Stimulated activated CD8-positive, alpha-beta memory T cell treated with anti-CD3 and anti-CD28 coated beads, Interleukin-7, amount 100 ng/mL, for 1 hour (primary cell): ENCODE measurements at places on chromosomes 4 and X.

- DNase-seq: no peak
These were observed 469.0 kb upstream of the BOD1L1 start for GRCh38 chr4:14096396-14096965.

DNA sequence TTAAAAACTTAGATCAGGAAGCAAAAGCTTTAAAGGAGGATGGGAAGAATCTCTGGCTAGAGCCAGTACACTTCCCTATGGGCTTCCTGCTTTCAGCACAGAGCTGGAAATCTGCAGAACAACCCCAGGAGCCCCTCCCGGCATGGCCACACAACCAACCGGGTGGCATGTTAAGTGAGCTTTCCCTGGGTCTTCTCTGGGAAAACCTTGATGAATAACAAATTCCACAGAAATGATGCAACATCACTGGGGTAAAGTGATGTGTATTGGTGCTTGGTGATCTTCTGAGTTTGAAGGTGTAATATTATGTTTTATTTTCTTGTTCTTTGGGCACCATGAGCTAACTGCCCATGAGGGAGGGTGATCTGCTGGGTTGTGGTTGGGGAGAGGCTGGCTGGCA is 22.1 kb downstream of the NHS start:
- DNase-seq: no peak

DNA sequence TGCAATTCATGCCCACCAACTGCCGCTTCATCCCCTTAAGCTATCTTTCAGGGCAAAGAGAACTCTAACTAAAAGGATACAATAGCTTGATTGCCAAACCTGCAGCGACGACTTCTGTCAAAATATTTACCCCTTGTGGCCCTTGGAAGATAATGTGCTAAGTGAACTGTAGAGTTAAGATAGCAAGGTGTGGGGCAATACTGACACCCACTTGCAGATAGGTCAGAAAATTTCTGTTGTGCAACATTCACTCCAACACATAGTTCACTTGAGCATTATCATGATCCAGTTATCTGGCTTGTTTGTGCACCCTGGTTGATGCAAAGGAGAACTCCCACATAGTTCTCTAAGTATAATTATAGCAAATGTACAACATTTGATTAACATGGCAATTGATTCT is 55.6 kb downstream of the RHOXF2B start:
- no peak for DNase-seq

DNA sequence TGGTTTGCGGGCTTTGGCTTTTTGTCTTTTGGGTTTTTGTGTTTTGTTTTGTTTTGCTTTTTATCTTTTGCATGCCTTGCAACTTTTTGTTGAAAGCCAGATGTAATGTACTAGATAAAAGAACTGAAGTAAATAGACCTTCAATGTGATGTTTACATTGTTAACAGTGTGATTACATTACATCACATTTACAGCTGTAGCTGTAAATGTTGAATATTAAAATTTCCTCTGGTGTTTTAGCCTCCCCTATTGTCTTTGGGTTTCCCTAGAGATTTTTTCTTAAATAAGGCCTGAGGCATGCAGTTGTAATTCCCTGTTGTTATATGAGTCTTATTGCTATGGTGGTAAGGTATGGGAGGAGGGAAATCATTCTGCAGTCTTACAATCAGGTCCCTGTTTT is 275.0 kb downstream of the PARM1 start:
- DNase-seq: no peak

DNA sequence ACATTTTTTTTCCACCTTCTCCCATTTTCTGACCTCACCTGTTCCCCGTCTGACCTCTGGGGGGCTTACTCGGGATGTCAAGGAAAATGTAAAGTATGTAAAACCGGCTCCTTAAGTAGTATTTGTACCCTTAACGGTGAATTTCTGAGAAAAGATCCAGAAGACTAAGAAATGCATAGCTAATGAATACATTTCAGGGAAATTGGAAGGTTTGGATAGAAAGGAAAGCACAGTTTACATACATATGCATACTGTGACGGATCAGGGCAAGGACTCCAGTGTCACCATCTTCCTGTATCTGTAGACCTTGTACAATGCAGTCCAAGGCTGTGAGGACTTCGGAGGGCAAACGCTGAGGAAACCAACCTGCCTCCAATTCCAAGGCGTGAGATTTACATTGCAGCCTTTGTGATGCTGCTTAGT is 2185.9 kb upstream of the TENM3 start:
- DNase-seq: no peak

GRCh38 chrX:45788315-45788714 is 587.6 kb upstream of the DIPK2B start:
- DNase-seq: no peak

DNA sequence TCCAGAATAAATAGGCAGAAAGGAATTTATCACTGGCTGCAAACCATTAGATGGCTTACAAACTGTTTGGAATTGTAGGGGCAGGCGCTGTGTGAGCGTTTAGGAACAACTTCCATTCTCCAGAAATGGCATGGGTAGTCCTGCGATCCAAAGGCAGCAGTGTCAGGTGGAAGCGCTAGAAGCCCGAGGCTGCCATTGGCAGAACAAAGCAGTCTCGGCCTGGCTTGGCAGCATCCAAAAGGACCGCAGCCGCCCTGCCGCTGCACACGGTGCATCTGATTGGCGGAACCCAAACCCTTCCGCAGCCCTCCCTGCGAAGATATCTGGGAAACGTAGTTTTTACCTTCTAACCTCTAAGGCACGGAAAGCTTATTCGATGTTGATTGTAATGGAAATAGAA is 23.6 kb upstream of the YTHDC1 start:
- no peak for DNase-seq

DNA sequence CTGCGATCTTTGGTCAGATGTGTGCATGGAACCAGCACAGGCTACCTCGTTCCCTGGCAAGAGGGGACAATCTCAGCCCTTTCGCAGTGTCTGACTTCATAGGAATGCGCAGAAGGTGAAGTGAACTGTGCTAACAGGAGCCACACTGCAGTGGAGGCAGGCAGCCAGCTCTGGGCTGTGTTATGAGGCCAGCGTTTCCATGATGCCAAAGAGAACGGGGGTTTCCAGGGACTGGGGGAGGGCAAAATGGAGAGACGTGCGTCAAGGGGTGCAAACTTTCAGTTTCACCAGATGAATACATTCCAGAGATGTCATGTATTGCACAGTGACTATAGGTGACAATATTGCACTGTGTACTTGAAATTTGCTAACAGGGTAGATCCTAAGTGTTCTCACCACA is 30.4 kb downstream of the CLDN34 start:
- no peak for DNase-seq

GRCh38 chrX:72089254-72089653 is 42.5 kb downstream of the RTL5 start:
- DNase-seq: no peak

- no peak for DNase-seq
These were observed 39.8 kb downstream of the ZNF280C start for GRCh38 chrX:130228871-130229270.

GRCh38 chr4:163744861-163745260 is 250.4 kb downstream of the TMA16 start:
- DNase-seq: no peak

DNA sequence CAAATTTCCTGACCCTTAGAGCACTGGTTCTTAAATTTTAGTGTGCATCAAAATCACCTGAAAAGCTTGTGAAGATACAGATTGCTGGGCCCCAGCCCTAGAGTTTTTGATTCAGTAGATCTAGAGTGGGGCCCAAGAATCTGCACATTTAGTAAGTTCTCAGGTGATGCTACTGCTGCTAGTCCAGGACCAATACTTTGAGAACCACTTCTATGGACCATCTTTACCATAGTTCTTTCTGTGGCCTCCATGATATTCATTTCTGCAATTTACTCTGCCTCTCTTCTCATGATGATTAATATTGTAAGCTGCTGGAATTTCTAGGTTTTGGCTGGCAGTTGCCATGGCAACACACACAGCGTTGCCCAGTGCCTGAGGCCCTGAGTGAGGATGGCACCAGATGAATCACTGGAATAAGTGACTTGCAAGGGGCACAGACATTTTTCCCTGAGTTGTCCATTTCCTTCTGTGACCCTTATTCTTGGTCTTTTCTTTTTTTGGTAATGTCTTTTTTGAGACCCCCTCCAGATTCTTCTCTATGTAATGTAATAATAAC is 83.6 kb downstream of the PPP1R2C start:
- DNase-seq: no peak

DNA sequence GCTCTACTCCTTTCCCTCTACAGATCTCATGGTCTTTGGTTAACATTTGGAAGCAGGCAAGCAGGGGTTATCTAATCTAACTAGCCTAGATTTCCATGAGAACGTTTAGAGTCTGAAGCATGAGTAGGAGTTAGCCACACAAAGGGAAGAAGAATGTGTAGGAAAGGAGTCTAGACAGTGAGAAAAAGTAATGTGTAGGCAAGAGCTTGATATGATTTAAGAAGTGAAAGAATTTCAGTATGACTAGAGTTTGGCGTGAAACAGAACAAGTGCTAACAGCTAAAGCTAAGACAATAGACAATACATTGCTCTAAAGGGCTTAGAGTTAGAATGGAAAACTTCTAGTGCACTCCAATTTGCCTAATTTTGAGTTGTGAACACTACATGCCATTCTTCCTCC is 10.8 kb downstream of the CXCL8 start:
- DNase-seq: no peak
